ENCODE measurements at places on chromosomes 3 and 15.

DNA sequence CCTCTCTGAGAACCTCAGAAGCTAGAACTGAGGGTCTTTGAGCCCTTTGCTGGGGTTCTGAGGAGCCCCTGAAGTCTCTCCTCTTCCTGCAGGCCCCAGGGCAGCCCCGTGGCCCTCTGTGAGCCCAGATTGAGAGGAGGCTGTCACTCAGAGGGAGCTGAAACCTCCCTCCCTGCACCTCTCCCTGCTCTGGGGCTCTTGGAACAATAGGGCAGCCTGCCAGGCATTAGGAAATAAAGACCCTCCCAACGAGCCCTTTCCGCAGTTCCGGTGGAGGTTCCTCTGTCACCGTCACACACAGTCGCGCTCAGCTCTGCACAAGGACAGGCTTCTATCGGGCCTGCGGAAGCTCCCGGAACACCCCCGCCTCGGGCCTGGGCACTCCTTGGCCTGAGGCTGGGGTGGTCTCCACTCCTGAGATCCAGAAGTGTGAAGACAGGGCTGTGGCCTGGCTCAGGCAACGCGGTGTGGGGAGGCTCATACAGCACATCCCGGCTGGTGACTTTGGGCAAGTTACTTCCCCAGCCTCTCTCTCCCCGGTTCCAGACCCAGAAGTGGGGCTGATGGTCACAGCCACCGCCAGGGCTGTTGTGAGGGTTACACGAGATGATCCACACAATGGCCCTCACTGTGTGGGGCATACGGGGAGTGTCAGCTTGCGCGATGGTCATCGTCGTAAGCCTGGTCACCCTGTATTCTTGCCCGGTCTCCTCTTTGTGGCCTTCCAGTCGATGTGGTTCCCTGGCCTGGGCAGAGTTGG is 17.7 kb downstream of the MELTF start:
- no peak for DNase-seq

DNA sequence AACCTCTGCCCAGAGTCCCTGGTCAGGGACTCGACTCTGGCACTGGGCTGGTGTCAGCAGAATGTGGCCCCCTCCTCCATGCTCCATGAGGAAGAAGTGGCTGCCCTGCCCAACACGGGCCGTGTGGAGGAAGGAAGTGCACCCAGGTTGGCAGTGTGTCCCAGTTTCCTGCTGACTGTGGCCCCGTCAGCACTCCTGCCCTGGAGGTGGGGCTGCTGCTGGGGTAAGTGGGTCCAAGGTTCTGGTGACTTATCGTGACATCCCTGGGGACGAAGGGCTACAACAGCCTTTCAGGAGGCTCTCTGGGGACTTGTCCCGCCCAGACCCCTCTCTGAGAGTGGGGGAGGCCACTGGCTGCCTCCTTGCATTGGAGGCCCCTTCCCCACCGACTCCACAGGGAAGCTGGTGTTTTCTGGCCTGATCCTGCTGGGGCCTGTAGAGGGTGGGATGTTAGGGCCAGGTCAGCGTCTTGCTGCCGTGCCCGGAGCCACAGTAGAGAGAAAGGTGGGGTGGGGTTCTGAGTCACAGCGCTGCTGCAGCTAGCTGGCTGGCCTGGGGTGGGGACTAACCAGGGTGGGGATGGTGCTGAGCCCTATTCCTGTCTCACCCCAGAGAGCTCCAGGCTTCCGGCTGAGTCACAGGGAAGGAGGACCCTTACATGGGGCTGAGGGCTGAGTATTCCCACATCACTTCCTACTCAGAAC is 10.5 kb downstream of the SEMA4B start:
- peak; percentile 76 for DNase-seq

DNA sequence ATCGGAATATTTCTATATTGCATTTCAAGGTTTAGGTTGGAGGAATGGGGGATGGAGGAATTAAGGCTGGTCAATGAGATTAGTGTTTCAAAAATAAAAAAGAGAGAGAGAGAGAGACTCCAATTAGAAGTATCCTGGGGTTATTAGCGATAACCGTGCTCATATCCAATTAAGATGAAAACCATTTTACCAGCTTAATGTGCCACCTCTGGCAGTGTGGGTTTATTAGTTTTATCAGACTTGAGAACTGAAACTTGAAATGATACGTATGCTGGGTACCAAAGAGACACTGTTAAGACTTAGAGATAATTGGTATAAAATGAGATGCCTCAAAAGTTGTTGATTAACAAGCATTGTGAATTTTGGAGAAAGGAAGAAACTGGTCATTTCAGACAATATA is 251.5 kb upstream of the NR2F2 start:
- DNase-seq = no peak

DNA sequence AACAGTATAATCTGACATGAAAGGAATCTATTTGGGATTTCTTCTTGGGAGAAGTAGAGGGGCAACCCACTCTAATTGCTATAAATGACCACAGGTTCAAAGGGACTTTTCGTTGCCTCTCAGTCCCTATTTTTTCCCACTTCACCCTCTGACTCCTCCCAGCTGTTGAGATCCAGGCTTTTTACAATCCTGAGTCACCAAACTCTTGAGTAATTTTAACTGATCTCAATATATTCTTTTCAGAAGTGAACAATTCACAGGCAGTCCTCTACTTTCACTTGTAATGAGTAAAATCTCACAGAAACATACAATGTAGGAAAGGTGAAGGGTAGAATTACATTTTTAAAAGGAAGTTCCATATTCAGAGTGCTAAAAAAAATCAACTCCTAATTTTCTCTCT is 44.6 kb downstream of the EIF4E3 start:
- no peak for DNase-seq

DNA sequence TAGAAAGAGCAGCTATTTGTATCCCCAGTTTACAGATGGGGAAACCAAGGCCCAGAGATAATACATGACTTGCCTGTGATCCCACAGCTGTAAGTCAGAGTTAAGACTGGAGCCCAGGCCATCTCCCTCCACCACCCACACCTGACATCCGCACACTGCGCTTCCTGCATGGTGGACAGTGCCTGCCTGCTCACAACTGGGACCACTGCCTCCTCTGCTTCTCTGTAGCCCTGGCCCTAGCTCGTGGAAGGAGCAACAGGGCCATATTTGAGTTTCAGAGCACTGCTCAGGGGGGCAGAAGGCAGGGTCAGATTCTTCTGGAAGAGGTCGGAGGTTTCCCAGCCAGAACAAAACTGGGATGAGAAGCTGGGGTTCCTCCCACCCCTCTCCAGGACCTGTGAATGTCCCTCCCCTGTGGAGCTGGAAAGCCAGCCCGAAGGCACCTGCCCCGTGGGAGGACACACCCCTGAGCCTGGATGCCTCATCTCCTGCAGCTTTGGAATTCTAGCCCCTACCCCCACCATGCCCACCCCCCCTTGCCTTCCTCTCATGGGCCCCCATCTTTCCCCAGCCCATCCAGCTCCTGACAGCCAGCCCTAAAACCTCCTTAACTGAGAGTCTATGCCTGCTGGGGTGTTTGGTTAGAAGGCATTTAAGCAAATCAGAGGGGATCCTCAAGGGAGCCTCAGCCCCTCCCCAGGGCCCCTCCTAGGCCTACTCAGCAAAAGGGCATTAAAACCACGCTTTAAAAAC is 100.1 kb downstream of the TPRA1 start:
- DNase-seq = no peak

DNA sequence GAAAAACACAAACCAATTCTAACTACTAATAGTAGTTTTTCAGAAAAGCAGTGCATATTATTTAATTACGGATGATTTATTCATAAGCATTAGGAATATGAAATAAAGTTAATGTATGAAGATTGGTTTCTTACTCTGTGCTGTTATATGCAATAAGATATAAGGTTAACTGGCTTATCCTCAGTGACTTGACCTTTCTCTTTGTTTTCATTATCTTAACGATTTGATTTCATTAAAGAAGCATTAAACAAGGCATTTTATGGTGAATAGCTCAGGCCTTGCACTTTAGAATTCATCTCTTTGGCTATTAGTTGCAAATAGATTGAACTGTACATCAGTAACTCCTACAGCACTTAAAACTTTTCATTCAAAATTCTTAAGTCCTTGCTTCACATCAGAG is 28.9 kb downstream of the RAP2B start:
- DNase-seq = no peak

DNA sequence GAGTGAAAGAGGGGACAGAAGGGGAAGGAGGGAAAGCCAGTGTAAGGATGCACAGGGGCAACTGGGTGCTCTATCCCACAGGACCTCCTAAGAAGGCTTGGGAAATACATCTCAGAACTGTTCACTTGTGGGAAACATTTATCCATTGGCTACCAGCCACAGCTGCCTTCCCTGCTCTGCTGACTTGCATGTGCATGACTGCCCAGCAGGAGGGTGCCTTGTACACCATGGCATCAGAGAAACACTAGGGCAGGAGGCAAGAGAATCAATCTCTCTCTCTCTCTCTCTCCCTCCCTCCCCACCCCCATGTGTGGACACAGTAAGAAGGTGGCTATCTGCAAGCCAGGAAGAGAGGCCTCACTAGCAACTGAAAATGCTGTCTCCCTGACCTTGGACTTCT is 62.9 kb upstream of the ZBTB38 start:
- DNase-seq = no peak

DNA sequence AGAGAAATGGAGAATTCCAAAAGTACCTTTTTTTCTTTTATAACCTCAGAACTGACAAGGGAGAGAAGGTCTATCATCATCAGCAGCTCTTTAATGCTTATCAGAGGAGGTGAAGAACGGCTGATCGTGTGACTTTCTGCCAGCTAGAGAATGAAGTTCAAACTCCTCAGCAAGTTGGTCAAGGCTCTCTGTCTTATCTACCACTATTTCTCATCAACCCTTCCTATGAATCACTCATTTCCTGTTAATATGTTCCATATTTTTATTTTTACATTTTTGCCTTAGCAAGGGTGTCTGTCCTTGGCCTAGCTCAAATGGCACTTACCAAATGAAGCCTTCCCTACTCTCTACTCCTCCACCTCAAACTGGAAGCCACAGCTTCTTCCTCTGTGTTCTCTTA is 73.1 kb upstream of the TSPAN3 start:
- DNase-seq = no peak

DNA sequence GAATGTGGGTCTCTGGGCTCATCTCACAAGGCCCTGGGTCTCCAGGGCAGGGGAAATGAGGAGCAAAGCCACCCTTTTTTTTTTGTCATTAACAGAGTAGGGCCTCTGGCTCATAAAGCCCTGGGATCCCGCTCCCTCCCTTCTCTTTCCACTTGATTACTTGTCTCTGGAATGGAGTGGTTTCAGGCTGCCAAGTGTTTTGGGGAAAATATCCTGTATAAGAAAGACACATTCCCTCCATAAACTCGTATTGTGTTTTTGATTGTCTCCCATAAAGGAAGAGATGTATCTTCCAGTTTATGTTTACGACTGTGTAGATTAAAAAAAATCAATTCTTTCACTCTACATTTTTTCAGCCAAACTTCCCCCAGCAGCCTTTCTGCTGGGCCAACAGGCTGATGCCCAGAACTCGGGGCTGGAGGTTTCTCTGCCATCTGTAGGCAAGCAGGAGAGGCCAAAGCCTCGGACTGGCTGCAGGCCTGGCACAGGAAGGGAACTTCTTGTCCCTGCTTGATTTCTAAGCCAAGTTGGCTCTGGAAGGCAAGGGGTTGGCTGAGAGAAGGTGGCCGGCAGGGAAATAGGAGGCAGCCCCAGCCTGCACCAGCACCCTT is 49.4 kb upstream of the INSYN1 start:
- no peak for DNase-seq

DNA sequence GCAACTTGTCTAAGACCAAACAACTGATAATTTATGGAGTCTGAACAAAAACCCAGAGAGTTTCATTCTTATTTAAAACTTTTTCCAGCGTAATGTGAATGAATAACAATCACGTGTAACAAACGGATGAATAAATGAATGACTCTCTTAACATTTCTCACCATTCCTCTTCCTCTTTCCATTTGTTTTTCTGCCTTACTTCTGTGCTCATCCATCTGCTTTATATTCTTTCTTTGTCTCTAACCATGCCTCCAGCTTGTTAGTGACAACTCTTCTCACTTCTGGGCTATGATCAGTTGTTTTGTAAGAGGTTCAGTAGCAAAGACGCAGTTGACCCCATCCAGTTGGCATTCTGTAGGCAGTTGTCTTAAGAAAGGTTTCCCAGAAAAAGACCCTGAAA is 133.7 kb upstream of the MB21D2 start:
- no peak for DNase-seq

GRCh38 chr3:120661945-120662344 is 20.1 kb downstream of the HGD start:
- DNase-seq = no peak

GRCh38 chr15:90465930-90466567 is 63.7 kb upstream of the CRTC3 start:
- no peak for DNase-seq

GRCh38 chr15:92811148-92811913 is 88.8 kb upstream of the CHD2 start:
- DNase-seq = no peak

DNA sequence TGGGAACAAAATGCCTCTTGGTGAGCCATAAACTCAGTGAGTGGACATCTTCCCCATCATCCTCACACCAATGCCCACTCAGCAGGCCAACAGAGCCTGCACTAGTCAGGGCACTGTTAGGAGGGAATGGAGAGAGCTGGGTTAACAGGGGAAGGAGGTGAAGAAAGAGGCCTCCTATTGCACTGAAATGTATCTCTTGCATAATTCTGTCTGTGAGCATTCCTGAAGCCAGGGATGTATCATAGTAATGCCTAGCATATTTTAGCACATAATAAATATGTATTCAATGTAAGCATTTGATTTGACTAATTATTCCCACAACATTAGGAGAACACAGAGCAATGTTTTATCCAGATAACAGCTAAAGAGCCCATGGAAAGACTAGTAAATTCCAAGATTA is 81.2 kb downstream of the ANO10 start:
- no peak for DNase-seq

DNA sequence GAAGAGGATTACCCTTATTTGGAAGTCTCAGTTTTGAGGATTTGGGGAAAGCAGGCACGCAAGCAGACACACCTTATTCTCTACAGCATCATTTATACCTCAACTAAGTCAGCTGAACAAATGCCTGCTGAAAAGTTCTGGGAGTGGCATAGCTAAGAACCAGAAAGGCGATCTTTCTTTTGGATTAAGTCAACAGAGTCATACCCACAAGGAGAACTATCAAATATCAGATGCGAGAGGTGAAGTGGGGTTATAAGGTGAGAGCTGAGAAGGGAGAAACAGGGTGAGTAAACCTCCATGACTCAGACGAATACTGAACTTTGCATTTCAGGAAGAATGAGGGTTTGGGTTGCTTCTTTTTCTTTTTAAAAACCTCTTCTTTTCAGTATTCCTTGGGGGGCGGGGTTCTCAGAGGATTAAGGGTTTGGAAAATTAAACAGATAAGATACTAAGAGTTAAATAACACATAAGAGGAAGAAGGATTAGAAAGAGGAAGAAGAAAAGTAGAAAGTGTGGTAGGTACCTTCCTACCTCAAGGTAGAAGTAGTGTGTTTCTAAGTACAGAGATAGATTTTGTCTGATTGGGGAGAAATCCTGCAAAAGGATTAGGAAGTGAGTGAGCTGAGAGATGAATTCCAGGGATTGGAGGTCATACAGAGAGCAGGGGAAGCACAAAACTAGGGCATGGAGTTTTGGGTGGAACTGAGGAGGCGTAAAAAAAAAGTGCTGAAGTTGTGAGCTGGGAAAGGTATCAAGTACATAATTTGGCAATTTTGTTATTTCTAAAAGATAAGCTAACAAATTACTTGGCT is 41.3 kb upstream of the ICE2 start:
- peak; percentile 34 for DNase-seq

Measured in SJSA1 (cell line).